ENCODE measurements at places on chromosomes 12 and 14.

DNA sequence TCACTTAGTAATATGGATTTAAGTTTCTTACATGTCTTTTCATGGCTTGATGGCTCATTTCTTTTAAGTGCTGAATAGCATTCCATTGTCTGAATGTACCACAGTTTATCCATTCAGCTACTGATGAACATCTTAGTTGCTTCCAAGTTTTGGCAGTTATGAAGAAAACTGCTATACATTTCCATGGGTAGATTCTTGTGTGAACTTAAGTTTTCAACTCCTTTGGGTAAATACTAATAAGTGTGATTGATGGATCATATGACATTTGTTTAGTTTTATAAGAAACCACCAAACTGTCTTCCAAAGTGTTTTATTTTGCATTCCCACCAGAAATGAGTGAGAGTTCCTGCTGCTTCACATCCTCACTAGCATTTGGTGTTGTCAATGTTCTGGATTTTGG lies 119.2 kb downstream of the NAV3 start:
- no peak for DNase-seq

DNA sequence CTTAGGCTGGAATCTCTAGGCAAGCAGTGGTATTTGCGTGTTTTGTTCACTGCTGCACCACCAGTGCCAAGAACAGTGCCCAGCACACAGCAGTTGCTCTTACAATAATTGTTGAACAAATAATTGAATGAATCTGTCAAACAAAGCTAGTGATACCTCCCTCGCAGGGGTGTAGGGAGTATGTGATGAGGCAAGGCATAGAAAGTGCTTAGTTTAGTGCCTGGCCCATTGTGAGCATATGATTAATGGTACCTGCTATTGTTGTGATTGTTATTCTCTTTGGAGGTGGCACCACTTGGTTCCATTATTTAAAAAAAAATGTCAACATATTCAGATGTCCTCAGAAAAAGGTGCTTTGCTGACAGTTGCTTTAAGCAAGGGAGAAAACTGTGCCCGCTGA lies 210.1 kb upstream of the TBX3 start:
- DNase-seq, result no peak

DNA sequence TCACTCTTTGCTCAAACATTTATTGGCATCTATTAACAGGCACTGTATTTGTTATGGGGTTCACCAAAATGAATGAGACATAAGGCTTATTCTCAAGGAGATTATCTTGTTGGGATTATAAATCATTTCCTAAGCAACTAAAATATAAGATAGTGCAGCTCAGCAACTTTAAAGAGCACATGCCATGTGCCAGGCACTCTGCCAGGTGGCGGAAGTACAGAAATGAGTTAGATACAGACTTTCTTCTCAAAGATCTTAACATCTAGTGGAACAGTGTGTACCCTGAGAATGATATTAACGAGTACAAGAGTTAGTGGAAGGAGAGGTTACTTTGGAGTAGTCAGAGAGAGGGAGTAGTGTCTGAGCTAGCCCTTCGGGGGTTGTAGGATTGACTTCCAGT lies 28.4 kb upstream of the TOMM20L start:
- DNase-seq, result no peak

DNA sequence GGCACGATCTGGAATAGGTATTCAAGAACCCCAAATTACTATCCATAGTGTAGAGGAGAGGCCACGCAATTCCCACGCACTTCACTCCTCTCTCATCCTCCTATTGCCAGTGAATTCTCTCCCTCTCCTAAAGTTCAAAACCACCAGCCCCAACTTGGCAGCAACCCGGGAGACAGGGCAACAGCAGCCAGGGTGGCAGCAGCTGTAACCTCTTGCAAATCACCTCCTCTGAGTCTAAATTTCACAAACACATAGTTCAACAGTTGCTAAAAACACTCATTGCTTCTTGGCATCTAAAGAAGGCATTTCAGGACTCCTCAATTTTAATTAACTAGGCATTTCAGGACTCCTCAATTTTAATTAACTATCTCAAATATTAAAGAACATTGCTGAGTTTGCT lies 37.7 kb upstream of the MANSC4 start:
- DNase-seq, result no peak

DNA sequence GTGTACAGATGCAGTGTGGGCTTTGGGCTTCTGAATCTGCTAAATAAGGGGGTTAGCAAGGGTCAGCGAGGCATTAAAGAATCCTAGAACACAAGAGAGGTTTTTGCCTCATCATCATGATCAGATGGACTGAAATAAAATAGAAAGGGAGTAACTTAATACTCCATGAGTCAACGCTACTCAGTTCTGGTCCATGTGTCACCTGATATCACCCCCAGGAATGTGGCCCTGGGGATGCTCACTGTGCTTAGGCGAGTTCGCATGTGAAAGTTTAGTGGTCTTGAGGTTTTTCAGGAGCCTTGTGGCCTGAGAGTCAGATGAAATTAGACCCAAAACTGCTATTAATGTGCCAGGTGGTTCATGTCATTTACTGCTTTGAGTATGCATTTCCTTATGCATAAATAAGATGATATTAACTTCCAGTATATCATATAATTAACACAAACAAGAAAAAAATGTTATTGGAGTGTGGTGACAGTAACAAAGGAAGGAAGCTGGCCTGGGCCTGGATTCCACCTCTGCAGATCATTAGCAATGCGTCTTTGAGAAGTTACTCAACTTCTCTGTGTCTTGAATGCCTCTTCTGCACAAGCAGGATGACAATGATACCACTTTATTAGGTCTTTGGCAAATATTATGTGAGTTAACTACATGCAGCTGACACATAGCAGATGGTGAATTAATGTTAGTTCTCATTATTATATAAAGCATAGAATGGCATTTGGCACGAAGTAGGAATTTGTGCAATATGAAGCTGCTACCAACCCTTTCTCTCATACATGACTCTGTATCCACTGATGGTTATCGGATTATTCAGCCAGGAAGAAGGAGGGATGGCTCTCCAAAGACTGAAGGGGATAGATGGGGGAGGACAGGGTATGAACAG lies 1272.6 kb downstream of the AACS start:
- DNase-seq, result no peak

DNA sequence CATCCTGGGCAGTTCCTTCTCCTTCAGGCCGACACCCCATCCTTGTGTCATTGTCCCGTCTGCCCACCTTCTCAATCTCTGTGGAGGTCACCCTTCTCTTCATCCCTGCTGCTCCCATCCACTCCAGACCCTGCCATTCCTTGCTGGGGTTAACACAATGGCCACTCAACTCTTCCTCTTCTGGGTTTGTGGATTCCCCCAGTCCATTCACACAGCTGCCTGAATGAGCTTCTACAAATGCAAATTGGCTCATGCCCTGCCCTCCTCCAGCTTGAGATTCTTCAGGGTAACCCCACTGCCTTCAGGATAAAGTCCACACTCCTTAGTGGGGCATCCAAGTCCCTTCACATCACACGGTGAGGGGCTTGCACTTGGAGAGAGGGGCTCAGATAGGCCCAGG lies 17.2 kb upstream of the PRMT8 start:
- peak; percentile 21 for DNase-seq
